ENCODE measurements at places on chromosomes 7 and 10.

DNA sequence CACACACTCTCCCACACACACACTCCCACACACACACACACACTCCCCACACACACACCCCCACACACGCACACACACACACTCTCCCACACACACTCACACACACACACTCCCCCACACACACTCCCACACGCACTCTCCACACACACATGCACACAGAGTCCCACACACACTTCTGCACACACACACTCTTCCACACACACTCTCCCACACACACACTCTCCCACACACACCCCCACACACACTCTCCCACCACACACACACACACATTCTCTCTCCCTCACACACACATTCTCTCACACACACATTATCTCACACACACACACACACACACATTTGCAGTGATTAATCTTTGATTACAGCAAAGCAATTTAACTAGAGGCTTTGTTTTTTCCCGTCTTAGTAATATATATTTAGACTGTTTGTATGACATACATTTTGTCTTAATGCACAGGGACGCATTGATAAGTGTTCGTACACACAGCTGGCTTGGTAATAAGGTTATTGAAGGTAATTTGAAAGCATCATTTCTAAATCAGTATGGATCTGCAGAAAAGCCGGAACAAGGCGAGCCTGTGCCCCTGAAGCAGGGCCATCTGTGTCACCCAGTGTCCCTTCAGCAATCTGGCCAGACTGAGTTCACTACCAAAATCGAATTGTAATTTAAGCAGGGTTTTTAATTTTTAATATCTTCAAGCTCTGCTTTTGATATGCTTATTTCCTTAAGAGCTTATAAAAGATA, 69.9 kb upstream of the SH2B2 start:
- DNase-seq: no peak

DNA sequence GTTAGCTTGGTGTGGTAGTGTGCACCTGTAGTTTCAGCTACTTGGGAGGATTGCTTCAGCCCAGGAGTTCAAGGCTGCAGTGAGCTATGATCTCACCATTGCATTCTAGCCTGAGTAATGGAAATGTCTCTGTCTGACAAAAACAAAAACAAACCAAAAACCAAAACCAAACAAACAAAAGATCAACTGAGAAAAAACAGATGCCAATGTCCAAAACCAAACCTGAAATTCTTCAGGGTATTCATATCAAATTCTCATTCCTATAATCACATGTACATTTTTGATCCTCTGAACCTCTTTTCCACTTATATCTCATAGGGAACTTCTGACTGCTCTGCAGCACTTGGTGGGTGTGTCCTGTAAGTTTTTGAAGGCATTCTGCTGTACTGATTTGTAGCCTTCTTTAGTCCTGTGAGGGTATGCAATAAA, 87.0 kb downstream of the CDK6 start:
- no peak for DNase-seq

GRCh38 chr7:117990834-117991233, 117.6 kb upstream of the CTTNBP2 start:
- no peak for DNase-seq

DNA sequence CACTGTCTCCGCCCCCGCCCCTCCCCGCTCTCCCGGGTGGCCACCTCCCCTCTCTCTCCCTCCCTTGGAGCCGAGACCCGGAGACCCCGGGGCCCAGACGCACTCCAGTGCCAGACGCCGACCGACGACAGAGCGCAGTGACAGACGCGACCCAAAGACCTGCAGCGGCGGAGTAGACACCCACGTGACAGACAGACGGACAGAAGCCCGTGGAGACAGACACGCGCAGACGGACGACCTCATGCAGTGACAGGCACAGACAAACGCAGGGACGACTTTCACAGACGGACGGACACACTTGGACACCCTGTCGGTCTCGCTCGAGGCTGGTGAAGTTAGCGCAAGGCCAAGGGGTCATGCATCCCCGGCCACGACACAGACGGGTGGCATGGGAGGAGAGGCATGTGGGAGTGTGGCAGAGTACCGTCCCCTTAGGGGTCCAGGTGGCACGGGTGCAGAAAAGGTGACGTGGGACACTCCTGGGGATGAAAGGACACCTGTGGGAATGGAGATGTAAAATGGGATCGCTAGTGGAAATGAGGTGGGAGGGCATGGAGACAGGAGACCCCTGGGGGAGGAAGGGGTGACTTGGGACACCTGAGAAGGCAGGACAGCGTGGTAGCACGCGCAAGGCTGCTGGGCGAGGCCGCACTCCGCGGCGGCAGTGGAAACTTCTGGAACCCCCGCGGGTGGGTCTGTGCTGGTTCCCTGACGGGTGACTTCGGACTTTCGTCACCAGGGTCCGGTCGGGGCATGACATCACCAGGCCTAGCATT, 456 bp upstream of the ACHE start:
- no peak for DNase-seq

DNA sequence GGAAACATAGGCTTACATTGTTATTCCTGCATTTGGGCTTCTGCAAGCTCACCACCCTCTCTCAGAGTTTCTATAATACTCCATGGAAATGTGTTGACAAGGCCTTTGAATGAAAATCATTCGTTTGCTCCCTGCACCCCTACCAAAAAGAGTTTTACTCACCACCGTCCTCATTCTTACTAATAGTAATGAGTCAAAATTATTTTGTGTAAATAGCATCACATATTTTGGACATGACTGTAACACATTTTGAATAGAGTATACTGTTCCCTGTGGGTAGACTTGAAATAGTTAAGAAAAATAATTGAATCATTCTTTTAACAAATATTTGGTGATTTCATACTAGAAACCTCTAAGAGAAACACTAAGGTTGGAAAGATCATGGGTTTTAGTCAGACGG, 84.6 kb downstream of the AKAP9 start:
- DNase-seq: no peak

GRCh38 chr7:129258649-129259389, 34.0 kb downstream of the AHCYL2 start:
- no peak for DNase-seq

GRCh38 chr7:22730066-22730710, 3.2 kb downstream of the IL6 start:
- DNase-seq: no peak

DNA sequence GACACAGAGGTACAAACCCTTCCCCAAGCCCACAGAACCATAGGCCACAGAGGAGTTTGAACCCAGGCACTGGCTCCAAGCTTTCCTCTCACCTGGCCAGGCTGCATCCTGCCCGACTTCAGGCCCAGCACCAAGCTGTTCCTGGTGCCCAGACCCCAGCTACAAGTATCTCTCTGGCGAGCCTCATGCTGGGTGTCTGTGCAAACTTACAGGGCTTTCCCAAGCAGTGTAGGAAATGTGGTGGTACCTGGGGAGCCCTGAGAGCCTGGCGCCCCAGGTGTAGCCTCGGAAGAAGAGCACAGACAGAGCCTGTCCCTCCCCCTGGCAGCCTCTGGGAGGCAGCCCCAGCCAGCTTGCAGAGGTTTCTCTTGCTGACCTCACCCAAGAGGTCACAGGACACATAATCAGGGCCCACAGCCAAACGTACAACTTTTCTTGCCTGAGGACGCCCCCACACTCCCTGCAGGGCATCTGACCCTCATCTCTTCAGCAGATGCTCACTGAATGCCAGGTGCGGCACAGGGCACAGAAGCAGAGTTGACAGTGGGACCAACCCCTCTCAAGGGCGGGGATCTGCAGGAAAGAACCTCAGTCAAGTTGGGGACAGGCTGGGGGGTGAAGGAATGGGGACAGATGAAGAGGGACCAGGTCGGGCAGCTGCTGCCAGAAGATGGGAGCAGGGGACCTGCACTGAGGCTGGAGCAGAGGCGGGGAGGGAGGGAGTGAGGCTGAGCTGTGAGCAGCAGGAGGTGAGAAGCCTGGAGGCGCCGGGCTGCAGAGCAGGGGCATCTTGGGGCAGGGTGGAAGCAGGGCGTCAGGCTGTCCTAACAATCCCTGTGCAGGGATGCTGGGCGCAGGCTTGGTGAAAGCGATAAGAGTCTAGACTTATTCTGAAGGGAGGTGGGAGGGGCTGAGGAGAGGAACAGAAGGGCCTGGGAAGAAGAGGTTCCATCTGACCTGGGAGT, 16.3 kb upstream of the MYL7 start:
- no peak for DNase-seq

- peak; percentile 16 for DNase-seq
Measured at GRCh38 chr7:88492153-88492552, 185.5 kb upstream of the STEAP4 start.

GRCh38 chr7:50409856-50410745, 40.0 kb downstream of the FIGNL1 start:
- DNase-seq: no peak

GRCh38 chr10:77334501-77334900, 303.1 kb downstream of the KCNMA1 start:
- DNase-seq: peak; percentile 7

GRCh38 chr7:115269486-115269885, 347.6 kb downstream of the MDFIC start:
- DNase-seq: no peak

DNA sequence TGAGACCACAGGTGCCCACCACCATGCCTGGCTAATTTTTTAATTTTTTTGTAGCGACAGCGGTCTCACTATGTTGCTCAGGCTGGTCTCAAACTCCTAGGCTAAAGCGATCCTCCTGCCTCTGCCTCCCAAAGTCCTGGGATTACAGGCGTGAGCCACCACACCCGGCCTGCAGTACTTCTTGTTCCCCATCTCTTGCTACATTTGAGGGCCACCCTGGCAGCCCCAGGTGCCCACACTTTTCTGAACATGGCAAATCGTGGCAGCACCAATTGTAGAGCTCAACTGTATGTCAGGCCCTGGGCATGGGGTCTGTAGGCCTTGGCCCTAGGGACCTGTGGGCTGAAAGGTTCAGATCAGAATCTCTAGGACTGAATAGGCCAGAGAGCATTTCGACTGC, 25.1 kb upstream of the LIMK1 start:
- no peak for DNase-seq

- no peak for DNase-seq
Measured at GRCh38 chr10:116785867-116786266, 43.5 kb upstream of the HSPA12A start.

DNA sequence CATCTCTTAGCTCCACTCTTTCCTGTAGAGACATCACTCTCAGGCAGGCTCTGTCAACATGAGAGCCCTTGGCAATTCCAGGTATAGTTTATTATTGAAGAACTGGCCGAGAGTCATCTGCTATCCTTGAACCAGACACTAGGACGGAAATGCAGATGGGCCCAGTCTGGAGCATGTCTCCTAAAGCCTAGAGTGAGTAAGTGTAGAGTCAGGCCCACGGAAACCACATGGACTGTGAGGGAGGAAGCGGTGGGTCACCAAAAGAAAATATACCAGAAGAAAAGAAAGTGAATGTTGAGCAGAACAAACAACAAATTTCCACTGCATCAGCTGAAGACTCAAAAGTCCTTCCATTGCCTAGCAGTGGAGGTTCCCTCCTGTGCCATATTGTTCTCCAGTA, 15.7 kb upstream of the RELN start:
- DNase-seq: no peak

DNA sequence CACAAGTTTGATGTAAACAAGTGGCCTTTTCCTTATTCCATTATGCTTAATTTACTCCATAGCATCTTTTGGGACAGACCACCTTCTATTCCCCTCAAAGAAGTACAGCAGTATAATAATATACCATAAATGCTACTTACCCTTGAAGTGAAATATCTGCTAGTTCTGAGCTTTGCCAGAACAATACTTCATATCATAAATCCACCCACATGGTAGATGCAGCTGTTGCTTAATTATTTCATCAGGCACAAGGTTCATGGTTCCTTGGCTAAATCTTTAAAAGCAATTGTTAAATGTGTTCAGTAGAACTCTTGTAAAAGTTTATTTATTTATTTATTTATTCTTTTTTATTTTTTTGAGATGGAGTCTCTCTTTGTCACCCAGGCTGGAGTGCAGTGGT, 32.9 kb downstream of the CSTF2T start:
- no peak for DNase-seq

GRCh38 chr7:34486371-34486770, 171.6 kb upstream of the NPSR1 start:
- DNase-seq: peak; percentile 97

- no peak for DNase-seq
Measured at GRCh38 chr10:70704211-70704610, 31.9 kb downstream of the ADAMTS14 start.

DNA sequence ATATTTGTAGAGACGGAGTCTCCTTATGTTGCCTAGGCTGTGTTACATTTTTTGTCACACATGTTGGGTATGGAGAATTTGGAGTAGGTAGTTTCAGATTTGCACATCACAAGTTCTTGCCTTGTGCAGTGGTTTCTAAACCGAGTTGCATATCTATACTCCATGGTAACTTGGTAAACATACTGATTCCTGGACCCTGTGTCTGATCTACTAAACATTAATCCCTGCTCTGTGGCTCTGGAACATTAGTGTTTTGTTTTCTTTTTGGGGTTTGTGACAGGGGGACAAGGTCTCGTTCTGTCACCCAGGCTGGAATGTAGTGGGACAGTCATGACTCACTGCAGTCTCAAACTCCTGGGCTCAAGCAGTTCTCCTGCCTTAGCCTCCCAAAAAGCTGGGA, 24.7 kb downstream of the AUTS2 start:
- DNase-seq: no peak

DNA sequence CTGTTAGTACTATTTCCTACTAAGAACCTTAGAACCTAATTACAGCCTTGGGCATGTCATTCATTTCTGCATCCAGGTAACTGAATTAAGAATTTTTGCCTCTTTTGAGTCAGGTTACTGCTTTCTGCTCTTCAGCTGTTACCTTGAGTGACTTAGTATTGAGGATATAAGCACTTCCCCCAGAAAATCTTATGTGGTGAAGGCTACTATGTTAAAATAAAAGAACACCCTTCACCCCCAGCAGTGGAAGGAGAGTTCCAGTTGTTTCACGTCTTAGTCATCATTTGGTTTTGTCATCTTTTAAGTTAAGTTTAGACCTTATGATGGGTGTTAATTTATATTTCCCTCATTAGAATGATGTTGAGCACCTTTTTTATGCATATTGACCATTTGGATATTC, 82.8 kb downstream of the GLCCI1 start:
- no peak for DNase-seq

GRCh38 chr10:126012485-126012884, 116.1 kb downstream of the FANK1 start:
- DNase-seq: no peak

DNA sequence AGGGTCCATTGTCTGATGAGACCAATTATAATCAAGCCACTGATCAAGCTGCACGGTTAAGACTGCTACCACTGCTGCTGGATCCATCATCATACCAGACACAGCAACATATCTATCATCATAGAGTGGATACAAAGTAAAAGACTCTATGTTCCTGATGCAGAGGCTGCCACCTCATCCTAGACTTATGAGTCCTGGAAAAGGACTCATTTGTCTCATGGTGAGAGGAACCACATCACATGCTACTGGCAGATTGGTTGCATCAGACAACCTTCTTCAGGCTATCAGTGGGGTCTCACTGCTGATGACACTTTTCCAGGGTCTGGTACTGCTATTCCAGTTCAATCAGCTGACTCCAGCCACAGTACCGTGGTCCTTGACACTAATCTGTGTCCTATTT, 79.0 kb downstream of the ABI1 start:
- no peak for DNase-seq

GRCh38 chr7:41047211-41047610, 655.7 kb downstream of the INHBA start:
- no peak for DNase-seq

Measured in NCI-H1092 treated with DMSO at 0.1 percent for 48 hours (cell line).